ENCODE measurements at places on chromosomes 6 and 20.

GRCh38 chr20:25237610-25238318 lies 10.1 kb upstream of the PYGB start:
- DNase-seq = peak; percentile 97

DNA sequence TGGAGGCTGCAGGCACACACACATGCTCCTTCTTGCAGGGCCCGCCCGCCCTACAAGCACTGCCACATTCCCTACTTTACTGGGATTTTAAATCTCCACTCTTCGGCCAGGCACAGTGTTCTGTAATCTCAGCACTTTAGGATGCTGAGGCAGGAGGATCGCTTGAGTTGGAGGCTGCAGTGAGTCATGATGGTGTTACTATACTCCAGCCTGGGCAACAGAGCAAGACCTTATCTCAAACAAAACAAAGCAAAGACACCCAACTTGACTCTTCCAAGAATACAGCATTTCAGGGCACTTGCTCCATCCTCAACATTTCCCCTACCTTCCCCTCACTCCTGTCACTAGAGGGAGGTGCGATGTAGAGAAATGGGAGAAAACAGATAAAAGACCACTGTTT lies 194.0 kb downstream of the MYLK4 start:
- no peak for DNase-seq

GRCh38 chr6:36805096-36805797 lies 34.0 kb downstream of the CPNE5 start:
- no peak for DNase-seq

GRCh38 chr6:156416391-156416790 lies 360.8 kb upstream of the ARID1B start:
- DNase-seq = no peak

- DNase-seq = no peak
These were observed 365.5 kb downstream of the THBS2 start for GRCh38 chr6:168888102-168888501.

DNA sequence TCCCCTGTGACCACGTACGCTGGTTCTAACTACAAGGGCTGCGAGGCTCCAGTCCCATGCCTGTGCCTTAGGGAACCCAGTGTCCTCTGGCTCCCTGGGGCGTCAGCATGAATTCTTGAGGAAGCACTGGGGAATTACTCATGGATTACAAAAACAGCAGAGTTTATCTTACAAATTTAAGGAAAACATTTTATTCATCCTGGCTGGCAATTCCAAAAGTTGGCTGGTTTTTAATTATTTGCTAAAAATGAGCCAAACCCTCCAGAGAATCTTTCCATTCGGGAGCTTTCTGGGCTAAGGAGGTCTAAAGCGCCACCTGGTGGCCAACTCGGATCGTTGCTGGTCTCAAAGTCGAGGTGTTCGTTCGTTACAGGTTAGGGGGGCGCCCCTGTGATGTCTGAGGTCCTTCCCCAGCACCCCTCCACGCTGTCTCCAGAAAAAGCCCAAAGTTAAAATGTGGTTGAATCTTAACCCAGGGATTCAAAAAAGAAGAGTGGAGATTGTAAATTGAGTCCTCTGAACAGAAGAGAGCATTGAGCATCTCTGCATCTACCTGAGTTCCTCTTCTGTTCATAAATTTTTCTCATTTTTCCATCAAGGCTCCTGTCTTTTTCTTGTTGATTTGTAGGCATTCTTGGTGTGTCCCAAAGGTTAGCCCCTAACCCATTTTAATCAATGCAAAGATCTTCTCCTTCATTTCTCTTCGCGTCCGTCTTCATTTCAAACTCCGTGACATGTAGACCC lies 99.4 kb downstream of the BFSP1 start:
- DNase-seq = no peak

DNA sequence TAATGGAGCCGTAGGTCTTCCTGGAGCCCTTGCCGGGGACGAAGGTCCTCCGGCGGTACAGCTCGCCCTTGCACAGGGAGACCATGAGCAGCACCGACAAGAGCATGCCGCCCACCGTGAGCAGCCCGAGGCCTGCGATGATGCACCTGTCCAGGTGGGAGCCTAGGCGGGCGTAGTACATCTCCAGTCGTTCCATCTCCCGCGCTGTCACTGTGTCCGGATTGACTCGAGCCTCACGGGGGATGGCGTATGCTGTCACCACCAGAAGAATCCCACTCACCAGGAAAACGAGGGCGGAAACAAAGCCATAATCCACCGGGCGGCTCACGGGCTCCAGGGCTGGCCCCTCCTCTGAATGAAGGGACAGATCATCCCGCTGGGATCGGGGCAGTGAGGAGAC lies 3.8 kb downstream of the TMEM74B start:
- DNase-seq = no peak

DNA sequence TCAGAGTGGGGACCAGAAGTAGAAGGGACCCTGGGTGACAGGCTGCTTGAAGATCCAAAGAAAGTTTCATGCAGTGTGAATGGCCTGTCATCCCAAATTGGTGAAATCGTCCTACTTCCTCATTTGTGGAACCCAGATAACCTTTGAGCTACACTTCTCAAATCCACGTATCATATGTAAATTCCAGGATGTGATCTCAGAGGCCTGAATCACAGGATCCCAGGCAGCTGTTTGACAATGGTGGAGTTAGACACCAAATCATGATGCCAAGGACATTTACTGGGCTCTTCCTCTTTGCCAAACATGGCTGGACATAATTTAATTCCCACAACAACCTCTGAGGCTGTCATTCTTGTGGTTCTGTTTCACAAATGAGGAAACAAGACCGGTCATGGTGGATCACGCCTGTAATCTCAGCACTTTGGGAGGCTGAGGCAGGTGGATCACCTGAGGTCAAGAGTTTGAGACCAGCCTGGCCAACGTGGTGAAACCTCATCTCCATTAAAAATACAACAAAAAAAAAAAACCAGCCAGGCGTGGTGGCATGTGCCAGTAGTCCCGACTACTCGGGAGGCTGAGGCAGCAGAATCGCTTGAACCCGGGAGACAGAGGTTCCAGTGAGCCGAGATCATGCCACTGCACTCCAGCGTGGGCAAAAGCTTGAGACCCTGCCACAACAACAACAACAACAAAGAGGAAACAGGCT lies 39.9 kb upstream of the TTPAL start:
- no peak for DNase-seq

GRCh38 chr20:19448632-19449031 lies 236.2 kb downstream of the SLC24A3 start:
- no peak for DNase-seq

DNA sequence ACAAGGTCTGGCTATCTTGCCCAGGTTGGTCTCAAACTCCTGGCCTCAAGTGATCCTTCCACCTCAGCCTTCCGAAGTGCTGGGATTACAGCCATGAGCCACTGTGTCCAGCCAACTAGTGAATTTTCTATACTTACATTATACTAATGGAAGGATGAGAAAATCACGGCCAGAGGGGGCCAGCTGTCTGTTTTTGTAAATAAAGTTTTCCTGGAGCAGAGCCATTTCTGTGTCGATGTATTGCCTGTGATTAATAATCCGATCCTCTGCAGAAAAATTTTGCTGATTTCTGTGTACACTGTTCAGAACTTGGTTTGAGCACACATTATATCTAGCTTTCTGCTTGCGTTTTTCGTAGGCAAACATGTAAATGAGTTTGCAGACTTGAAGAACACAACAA lies 28.8 kb downstream of the PTPRT start:
- no peak for DNase-seq

DNA sequence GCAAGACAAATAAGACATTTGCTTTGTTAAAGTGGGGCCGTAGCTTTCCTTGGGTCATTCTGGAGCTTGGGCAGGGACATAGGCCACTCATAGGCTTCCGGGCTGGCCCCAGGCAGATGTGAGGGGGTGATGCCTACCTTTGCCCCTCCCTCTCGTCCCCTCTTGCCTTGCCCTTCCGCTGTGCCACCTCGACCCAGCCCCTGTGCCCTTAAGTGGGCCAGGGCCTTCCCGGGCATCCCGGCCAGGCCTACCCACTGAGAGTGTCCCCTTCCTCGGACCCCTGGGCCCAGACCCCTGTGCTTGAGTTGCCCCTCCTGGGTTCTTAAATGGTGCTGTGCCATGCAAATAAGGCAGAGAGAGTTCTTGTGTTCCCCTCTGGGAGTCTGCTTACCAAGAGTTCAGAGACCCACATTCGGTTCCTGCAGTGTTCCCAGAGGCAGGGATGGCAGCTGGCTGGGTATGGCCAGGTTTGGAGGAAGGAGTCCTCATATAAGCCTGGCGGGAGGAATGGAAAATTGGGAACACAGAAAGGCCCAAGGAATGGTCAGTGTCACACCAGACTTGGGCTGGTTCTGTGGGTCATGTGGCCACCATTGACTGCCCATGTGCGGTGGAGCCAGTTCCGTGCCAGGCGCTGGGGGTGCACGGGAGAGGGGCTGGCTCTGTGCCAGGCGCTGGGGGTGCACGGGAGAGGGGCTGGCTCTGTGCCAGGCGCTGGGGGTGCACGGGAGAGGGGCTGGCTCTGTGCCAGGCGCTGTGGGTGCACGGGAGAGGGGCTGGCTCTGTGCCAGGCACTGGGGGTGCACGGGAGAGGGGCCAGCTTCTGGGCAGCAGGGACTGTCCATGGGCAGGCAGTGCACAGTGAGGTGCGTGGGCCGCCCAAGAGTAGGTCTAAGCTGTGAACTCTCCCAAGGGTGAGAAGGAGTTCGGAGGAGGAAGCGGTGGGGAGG lies 173.5 kb upstream of the SNX9 start:
- no peak for DNase-seq

DNA sequence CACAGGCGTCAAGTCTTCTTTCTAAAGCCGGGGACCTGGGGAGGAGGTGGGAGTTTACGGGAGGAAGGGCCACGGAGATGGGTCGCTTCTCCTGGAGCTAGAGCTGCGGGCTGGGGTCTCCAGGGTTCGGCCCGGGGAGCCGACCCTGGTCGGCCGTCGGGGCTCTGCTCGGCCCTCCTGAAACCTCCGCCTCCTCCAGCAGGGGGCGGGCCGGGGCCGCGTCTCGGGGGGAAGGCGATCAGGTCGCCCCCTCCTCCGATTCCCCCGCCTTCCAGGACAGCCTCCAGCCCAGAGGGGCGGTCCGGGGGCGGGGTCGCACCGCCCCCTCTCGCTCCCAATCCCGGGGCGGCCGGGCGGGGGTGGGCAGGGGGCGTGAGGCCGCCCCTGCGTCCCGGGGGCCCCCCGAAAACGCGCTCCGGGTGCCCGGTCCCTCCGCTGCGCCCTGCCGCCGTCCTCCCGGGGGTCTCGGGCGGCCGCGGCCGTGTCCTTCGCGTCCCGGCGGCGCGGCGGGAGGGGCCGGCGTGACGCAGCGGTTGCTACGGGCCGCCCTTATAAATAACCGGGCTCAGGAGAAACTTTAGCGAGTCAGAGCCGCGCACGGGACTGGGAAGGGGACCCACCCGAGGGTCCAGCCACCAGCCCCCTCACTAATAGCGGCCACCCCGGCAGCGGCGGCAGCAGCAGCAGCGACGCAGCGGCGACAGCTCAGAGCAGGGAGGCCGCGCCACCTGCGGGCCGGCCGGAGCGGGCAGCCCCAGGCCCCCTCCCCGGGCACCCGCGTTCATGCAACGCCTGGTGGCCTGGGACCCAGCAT lies at the start of gene CEBPB:
Gene CEBPB (plus strand): TSS at position 580 of the 814 bp plus-strand sequence. CDS start 204 bp downstream, at position 784.
- DNase-seq = no peak

DNA sequence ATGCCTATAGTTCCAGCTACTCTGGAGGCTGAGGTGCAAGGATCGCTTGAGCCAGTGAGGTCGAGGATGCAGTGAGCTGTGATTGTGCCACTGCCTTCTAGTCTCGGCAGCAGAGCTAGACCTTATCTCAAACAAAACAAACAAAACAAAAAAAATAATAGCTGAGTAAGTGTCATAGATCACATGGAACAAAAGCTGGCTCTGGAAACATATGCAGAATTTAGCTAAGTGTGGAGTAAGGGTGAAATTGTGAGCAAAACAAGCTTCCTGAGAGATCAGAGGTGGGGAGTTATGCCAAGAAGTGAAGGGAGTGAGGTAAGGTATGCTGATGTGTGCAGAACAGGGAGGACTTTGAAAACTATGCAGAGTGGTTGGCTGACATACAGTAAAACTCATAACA lies 18.7 kb downstream of the SGK1 start:
- DNase-seq = no peak

GRCh38 chr6:110067837-110068591 lies 89.9 kb downstream of the GPR6 start:
- no peak for DNase-seq

- DNase-seq = no peak
These were observed 174.3 kb upstream of the TNFAIP3 start for GRCh38 chr6:137692806-137693205.

DNA sequence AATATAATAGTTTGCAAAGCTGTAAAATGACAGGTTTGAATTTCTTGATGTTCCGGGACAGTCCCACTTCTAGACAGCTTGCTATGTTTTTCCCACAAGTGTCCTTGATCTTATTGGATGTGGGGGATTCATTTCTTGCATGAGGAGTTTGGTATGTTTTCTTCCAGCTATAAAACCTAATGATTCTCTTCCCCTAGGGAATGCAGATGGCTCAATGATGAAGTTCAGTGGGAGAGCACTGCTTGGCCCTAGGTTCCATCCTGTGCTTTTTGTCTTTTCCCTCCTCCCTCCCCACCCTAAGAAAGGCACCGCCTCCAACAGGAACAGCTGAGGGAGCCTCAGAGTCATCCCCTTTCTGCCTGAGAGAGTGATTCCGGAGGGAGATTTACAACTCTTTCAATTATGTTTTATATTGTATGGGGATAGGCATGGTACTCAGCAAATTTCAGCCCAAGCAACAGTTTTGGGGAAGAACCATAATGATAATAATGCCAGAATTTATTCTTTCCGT lies 149.2 kb downstream of the PHACTR1 start:
- DNase-seq = no peak

DNA sequence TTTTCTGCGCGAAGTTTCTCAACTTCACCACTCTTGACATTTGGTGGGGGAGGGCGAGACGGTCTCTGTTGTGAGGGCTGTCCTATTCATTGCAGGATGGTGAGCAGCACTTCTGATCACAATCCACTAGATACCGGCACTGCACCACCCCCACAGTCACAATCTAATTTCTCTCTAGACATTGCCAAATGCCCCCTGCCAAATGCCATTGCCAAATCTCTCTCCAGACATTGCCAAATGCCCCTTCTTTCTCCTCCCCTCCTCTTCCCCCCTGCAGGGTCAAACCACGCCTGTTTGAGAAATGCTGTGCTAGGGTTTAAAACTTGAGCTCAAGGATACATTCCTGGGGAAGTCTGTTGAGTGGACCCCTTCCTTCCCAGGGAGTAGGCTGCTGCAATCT lies 603.5 kb upstream of the CDH4 start:
- no peak for DNase-seq

- DNase-seq = no peak
These were observed 27.3 kb downstream of the NQO2 start for GRCh38 chr6:3026791-3027626.

GRCh38 chr6:11098004-11098403 lies 4.4 kb downstream of the SMIM13 start:
- DNase-seq = no peak

GRCh38 chr6:142799639-142800038 lies 145.3 kb downstream of the HIVEP2 start:
- DNase-seq = no peak

Data from epithelial cell of prostate (primary cell).